ENCODE measurements at places on chromosomes 4 and X.

GRCh38 chr4:21790438-21791029 lies 158.0 kb downstream of the KCNIP4 start:
- peak; percentile 20 for DNase-seq

GRCh38 chrX:57595381-57595811 lies 3.6 kb downstream of the ZXDB start:
- DNase-seq = no peak

DNA sequence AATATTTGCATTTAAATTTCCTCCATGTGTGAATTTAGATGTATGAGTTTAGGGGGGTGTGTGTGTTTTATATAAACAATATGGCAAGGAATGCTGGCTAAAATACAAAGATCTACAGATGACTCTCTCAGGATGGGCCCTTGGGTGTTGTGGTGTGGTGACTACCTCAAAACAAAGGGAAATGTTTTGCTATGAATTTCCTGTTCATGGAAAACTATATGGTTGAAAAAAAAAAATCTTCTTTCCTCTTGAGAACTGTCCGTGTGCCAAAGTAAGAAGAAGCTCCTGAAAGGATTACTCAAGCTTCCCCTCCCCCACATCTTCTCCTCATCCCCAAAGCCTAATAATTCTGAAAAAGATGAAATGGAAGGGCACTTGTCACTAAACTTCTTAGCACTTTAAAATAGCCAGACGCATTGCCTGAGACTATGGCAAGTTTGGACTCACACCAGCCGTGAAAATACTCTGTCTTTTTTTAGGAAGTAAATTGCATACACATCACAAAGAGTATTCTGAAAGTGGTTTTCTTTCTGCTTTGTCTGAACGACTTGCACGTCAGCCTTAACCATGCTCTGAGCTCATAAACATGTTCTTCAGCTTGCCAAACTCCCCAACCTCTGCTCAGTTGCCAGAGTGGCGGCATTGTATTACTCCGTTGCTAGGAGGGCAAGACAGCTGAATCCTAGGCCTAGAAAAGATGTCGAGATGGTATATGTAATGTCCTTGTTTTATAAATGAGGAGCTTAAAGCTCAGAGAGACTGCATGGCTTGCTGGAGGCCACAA lies 250.4 kb upstream of the JADE1 start:
- DNase-seq = no peak

GRCh38 chrX:48636776-48637175 lies 39.5 kb downstream of the WDR13 start:
- no peak for DNase-seq

DNA sequence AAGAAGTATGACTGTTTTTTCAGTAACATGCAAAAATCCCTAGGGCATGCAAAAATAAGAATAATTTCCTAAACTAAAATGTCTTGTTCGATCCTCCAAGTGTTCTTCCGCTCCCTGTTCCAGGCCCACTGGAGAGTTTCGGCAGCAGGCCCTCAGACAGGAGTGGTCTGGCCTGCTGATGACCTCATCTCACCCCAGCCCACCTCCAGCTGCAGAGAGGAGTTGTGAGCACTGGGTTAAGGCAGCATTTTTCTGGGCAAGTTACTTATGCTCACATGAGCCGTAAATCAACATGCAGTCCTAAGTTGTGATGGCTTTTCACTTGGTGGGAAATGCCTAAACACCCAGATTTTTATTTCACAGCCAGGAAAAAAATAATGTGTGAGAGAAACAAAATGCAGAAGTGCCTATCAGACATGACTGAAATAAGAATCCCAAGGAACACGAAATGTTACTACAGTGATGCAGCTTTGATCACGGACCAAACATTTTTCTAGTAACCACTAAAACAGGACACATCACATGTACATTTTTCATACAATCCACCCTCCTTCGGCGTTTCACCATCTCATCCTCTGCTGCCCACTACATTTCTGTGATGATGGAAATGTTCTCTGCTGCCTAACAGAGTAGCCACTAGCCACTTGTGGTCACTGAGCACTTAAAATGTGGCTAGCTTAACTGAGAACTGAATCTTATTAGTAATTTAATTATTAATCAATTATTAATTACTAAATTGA lies 153.3 kb upstream of the TBL1X start:
- DNase-seq = no peak

GRCh38 chr4:5137927-5138326 lies 86.6 kb downstream of the STK32B start:
- DNase-seq = no peak

DNA sequence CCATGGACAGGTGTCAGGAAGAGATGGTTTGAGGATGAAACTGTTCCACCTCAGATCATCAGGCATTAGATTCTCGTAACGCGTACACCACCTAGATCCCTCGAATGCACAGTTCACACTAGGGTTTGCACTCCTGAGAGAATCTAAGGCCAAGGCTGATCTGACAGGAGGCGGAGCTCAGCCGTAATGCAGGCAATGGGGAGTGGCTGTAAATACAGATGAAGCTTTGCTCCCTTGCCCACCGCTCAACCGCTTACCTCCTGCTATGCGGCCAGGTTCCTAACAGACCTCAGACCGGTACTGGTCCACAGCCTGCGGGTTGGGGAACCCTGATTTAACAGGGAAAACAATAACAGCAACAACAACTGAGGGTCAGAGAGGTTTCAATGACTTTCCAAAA lies 2.0 kb upstream of the TEC start:
- no peak for DNase-seq

GRCh38 chrX:153569475-153569874 lies 29.5 kb downstream of the CCNQ start:
- no peak for DNase-seq

DNA sequence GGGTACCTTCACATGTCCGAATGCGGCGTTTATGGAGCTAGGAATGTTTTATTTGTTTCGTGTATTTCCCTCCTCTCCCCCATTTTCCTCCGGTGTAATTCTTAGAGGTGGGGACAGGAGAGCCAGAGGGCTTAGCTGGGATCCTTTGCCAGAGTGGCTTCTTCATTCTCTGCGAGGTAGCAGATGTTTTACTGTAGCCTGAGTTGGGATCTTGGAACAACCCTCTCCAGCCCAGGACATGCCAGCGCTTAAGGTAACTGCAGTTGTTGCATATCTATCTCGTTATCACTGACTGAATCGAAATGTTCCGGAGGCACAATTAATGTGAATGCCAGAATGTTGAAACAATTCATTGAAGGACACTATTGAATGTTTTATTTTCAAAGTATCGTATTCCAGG lies 59.0 kb upstream of the DYNLT3 start:
- no peak for DNase-seq

DNA sequence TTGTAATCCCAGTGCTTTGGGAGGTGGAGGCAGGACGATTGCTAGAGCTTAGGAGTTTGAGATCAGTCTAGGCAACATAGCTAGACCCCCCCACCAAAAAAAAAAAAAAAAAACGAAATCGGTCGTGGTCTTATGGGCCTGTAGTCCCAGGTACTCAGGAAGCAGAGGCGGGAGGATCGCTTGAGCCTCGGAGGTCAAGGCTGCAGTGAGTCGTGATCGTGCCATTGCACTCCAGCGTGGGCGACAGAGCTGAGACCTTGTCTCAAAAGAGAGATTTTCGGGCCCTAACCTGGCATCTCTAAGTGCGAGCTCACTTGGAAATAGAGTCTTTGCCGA lies 7.0 kb upstream of the LETM1 start:
- no peak for DNase-seq

DNA sequence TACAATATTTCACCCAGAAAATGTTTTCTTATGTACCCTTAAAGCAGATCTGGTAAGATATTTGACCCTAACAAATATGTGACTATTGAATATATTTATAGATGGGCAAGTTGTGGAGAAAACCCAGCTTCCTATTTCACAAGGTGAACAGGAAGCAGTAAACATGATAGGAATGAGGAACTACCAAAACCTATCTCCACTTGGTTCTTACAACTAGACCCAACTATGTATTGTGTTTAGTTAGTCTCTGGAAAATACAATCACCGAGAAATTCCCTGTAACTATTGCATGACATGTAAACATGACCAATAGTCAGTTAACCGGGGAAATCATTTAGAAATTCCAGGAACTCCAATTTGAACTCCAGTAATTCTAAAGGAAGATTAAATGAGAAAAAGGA lies 8.4 kb upstream of the RXFP1 start:
- DNase-seq = no peak

GRCh38 chrX:151765026-151765425 lies 30.5 kb downstream of the CNGA2 start:
- DNase-seq = no peak

DNA sequence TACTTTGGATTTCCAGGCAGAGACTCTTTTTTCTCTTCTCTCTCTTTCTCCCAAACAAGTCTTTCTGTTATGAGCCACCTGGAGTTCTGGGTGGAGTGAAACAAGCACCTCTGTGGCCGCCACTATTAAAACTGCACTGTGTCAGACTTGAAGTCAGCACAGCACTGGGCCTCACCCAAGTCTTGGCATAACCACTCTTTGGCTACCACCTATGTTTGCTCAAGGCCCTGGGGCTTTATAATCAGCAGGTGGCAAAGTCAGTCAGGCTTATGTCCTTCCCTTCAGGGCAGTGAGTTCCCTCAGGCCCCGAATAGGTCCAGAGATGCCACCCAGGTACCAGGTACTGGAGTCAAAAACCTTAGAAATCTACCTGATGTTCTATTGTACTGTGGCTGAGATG lies 52.4 kb downstream of the ITIH6 start:
- no peak for DNase-seq

DNA sequence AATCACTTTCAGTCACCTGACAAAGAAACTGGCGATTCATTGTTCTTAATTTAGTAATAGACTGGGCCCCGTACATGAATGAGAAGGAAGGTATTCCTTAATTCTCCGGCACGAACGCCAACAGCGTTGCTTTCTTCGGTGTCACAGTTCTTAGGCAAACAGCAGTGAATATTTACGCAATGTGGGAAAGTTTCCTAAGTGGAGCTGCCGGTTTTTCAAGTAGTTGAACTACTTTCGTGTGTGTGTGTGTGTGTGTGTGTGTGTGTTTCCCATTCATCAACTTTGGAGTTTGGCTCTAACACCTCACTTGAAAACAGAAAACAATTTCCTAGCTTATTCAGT lies 651 bp downstream of the NXT2 start:
- no peak for DNase-seq

GRCh38 chr4:101178731-101179130 lies 168.6 kb downstream of the PPP3CA start:
- no peak for DNase-seq

DNA sequence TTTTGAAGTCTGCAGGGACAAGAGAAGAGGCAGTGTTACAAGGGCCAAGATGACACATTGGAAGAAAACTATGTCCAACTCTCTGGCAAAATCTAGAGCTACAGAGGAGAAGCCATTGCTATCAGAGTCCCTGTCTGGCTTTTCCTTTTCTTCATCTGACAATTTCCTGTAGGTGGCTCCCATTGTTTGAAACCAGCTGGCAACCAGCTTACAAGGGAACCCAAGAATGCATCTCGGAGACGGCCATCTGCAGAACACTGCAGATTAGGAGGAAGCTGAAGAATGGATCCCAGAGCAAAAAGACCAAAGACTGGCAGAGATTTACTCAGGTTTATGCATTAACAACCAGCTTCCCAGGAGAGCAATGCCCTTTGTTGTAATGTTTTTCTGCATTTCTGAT lies 216.2 kb upstream of the CTSO start:
- no peak for DNase-seq

GRCh38 chr4:79497001-79497400 lies 89.0 kb upstream of the GK2 start:
- DNase-seq = no peak

GRCh38 chr4:101050088-101050836 lies 297.1 kb downstream of the PPP3CA start:
- no peak for DNase-seq

- no peak for DNase-seq
These were observed 31.8 kb downstream of the ETNPPL start for GRCh38 chr4:108731006-108731405.

DNA sequence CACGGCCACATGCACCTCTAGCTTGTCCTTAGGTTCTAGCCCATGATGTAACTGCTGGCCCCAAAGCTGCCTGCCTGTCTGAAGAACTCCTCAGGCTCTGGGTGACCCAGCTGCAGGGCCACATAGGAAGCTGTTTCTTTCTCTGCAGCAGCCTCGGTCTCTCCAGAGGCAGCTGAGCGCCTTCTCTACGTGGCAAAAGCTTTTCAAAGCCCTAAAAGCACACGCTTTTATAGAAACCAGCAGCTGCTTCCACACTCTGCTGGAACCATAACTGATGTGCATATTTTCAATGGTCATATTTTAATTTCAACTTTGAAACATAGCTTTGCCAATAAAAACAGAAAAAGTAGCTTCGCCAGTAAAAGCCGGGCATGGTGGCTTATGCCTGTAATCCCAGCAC lies 37.4 kb downstream of the FAM53A start:
- no peak for DNase-seq

GRCh38 chr4:2482693-2483092 lies 13.8 kb downstream of the RNF4 start:
- DNase-seq = peak; percentile 55

GRCh38 chrX:116198810-116199209 lies 28.3 kb downstream of the AGTR2 start:
- DNase-seq = peak; percentile 0

DNA sequence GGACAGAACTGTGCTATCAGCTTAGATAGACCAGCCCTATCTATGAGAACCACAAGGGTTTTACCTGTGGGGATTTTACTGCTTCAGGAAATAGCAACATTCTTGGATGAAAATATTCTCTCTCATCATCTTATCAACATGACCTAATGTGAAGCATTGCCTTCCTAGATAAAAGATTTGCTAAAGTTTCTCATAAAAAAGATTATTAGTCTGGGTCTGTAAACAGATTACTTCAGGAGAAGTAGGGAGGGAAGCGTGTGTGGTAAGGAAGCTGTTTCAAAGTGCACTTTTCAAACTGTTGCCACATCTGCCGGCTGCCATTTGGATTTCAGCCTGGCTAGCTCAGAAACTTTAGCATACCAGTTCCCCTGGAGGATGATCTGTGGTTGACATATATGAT lies at the start of gene NOX1:
Gene NOX1, minus strand, starts transcription at position 35 of the 400 bp plus-strand sequence. CDS start 220 bp downstream, outside the sequence.
- no peak for DNase-seq

Data from OCI-LY7 (cell line).